ENCODE measurements at places on chromosomes 12 and 14.

DNA sequence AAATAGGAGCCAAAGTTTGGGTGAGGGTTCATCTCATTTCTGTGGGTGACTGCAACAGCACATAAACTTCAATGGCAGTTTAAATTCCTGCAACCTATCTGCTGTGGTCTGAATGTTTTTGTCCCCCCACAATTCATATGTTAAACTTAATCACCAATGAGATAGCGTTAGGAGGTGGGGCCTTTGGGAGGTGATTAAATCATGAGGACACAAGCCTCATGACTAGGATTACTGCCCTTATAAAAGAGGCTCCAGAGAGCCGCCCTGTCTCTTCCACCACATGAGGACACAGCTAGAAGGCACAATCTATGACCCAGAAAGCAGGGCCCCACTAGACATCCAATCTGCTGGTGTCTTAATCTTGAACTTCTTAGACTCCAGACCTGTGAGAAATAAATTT lies 3.8 kb upstream of the CCDC91 start:
- no peak for DNase-seq

GRCh38 chr12:95759718-95760117 lies 30.8 kb downstream of the NTN4 start:
- no peak for DNase-seq

DNA sequence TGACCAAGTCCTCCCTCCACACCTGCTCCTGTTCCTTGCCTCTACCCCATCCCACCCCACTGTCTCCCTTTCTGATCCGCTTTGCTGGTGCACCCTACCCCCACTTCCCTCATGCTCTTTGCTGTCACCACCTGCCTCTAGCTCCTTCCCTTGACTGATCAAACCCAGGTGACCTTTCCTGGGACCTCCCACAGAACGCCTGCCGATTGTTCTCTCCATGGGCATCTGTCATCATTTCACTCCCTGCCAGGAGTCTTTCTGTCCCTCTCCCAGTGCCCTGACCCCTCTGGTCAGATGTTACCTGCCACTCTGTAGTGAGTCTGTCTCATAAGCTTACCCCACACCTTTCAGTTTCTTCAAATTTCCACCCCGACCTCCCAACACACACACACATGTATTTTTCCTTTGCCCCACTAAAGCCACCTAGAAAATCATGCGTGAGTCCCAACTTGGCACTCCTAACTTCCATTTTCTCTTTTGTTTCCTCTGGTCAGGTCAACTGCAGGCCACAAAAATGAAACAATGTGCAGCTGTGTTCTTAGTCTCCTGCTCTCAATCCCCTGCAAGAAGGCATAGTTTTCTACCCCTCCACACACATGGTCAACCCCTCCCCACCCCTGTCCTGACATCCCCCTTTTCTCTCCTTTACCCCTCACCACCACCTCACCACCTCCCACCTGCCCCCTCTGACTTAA lies 229.8 kb downstream of the DPF3 start:
- DNase-seq: no peak

DNA sequence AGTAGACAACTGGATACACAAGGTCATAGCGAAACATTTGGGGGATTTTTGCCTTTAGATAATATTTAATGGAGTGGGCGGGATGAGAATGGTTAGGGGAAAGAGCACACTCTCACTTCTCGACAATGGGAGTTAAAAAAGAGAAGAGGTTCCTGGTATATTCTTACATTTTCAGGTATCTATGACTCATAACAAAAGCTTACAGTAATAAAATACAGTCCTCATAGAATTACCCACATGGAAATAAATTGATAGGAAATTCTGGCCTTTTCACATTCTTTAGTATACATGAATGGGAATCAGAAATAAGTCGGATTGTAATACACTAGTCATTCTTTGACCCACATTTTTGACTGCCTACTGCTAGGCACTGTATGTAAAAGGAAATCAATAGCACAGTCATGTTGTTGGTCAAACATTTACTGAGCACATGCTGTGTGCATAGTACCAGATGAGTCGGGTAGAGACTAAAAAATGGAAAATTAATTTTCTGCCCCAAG lies 8.2 kb upstream of the CRADD start:
- no peak for DNase-seq

DNA sequence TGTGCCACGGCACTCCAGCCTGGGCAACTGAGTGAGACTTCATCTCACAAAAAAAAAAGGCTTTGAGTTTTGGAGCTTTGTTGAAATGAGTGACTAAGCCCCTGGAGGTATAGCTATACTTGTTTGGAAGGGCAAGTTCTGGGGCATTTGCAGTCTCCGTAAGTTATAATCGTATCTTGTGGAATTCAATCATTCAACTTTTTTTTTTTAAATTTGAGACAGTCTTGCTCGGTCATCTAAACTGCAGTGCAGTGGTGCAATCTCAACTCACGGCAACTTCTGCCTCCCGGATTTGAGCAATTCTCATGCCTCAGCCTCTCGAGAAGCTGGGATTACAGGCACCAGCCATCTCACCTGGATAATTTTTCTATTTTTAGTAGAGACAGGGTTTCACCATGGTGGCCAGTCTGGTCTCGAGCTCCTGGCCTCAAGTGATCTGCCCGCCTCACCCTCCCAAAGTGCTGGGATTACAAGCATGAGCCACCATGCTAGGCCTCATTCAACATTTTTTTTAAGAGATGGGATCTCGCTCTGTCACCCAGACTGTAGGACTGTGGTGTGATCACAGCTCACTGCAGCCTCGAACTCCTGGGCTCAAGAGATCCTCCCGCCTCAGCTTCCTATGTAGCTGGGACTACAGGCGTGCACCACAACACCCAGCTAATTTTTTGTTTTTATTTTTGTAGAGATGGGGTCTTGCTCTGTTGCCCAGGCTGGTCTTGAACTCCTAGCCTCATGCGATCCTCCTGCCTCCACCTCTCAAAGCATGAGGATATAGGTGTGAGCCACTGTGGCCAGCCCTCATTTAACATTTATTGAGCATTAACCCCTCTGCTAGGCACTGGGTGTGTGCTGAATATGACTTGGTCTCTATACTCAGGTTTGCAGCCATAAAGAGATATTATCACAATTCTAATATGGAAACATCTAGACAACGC lies 133.7 kb upstream of the MAP1LC3B2 start:
- DNase-seq: no peak

GRCh38 chr12:101325590-101325989 lies 45.7 kb downstream of the UTP20 start:
- DNase-seq: no peak

- no peak for DNase-seq
These were observed 123.3 kb downstream of the KCNC2 start for GRCh38 chr12:75086091-75087038.
